ENCODE measurements at places on chromosomes 6 and 20.

DNA sequence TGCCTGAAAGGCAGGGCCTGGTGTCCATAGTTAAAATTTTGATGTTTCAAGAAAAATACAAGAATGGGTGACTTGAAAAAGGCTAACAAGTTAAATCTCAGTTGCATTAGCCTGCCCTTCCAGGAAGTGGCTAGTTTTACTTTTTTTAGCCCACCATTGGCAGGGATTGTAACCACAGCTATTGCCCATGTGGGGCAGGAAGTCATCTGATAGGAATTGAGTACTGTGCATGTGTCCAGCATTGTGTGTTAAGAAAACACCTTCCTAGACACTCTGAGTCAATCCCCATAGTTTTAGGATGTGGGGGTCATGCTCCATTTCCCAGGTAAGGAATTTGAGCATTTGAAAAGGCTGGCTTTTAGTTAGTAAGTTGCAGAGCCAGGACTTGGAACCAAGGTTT lies 26.9 kb downstream of the LYRM2 start:
- no peak for DNase-seq

- no peak for DNase-seq
These were observed 90.7 kb upstream of the CCDC28A start for GRCh38 chr6:138682704-138683527.

GRCh38 chr6:30873137-30873640 lies 11.1 kb upstream of the DDR1 start:
- no peak for DNase-seq

DNA sequence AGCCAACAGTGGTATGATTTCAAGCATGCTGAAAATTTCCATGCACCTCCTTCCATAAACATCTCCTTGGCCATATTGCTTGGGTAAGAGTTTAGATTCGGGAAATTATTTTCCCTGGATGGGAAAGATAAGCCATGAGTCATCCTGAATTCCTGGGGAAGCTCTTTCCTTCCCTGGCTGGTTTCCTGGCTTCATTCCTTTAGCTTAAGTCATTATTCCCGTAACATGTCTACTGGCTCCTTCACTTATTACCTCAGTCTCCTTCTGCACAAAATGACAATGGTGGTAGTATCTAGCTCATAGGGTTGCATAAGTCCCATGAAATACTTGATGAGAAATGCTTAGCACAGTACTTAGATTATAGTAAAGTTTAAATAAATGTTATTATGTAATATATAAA lies 27.6 kb downstream of the TINAG start:
- no peak for DNase-seq

- no peak for DNase-seq
These were observed 78.9 kb upstream of the ISM1 start for GRCh38 chr20:13142143-13142542.

GRCh38 chr20:63896264-63897105 lies 1.6 kb downstream of the DNAJC5 start:
- peak; percentile 27 for DNase-seq

- DNase-seq = no peak
These were observed 366.5 kb upstream of the ARID1B start for GRCh38 chr6:156410649-156411048.

DNA sequence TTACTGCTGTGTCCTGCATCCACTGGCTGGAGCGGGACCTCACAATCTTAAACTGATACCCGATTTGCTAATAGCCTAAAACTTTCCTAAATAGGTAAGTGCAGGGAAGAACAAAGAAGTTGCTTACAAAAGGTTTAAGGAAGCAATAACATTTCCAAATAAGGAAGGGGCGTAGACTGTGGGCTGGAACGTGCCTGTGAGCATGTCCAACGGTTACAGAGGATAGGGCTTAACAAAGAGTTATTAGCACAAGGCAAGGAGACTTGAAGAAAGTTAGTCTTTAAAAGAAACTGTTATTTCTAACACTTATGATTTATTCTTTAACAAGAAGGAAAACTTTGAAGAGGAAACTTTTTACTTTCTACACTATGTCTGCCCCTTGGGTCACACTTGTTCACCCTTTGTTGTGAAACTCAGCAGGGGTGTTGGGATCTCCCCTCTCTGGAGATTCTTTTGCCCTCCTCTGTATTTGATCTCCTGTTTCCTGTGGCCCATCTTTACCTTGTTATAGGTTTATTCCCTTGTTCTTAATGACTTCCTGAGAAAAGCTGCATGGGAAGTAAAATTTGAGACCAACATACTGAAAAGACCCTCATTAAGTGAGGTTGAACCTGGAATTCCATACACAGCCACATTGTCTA lies 28.7 kb downstream of the KAT14 start:
- no peak for DNase-seq

DNA sequence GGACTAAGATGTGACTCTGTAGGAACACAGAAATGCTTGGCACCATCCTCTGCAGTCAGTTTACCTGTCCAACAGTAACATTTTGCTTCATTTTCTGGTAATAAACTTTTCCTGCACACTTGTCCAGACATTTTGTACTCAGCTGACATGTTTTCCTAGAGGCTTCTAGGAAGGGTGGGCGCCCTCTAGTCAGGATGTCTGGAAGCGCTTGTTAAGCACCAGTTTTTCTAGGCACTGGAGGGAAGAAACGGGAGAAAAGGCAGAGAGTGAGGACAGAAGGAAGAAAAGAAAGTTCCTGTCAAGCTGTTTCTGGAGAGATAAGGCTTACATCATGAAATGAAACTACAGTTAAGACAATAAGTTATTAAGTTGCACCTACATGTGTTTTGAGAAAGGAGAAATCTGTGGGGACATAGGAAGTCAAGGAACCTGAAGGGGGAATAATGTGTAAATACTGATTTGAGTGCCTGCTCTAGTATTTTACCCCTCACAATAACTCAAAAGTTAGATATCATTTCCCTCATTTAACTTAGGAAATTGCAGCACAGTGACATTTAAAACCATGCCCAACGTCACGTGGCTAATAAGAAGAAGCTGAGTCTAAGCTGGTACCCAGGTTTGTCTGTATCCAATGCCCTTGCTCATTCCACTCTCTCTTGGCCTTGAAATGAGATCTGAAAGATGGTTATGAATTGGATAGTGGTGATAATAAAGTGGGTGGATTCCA lies 42.7 kb upstream of the TNFRSF21 start:
- DNase-seq = no peak

DNA sequence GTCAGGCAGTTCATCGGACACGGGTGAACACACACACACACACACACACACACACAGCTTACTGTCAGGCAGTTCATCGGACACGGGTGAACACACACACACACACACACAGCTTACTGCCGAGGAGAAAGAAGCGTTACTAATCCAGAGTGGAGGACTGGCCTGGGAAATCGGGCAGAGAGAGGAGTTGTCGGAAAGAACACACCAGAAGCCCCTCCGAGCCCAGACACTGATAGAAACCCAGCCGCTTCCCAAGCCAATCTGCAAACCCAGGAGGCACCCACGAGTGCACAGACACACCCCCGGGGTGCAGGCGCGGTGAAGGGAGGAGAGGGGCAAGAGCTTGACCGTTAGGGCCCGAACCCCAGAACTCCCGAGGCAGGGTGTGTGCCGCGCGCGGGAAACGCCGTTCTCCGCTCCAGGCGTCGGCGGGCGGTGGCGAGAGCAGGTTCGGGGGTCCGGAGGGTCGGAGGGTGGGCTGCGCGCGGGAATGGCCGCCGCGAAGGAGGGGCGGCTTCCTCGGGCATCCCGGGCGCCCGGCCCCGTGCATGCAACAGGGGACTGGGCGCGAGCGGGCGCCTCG lies 636 bp downstream of the ELOVL2 start:
- peak; percentile 62 for DNase-seq

DNA sequence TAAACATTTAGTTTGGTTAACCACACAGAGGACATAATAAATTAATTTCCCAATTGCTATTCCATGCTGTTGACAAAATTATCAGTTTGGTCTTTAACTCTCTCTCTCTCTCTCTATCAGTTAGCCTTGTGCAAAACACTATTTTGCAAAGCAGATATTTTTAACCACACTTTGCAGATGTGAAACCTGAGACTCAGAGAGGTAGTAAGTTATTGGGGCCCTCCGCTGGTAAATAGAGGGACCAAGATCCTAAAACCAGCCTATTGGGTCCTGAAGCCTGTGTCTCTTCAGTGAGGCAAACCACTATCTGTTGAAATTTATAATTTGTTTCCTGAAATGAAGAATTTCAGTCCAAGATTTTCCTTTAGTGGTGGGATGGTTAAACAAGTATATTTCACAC lies 231.0 kb downstream of the SOD2 start:
- no peak for DNase-seq

DNA sequence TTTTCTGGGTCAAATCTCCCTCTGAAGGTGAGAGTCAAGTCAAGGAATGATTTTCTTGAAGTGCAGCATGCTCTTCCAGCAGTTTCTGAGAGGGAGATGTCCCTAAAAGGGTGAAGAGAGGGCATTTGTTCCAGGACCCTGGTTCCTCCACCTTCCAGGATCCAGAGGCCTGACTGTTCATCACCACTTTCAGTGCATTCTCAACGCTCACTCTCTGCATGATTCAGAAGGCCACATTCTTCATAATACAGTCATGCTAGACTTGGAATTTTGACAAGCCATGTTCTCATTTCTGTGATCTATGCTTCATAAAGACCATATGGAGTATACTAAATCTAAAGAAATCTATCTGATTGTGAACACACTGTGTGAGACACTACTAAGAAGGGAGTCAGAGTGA lies 85.1 kb downstream of the PDE7B start:
- DNase-seq = no peak

GRCh38 chr20:52242237-52243230 lies 51.0 kb upstream of the ZFP64 start:
- no peak for DNase-seq

GRCh38 chr6:5205877-5206850 lies 54.6 kb downstream of the LYRM4 start:
- DNase-seq = peak; percentile 43

DNA sequence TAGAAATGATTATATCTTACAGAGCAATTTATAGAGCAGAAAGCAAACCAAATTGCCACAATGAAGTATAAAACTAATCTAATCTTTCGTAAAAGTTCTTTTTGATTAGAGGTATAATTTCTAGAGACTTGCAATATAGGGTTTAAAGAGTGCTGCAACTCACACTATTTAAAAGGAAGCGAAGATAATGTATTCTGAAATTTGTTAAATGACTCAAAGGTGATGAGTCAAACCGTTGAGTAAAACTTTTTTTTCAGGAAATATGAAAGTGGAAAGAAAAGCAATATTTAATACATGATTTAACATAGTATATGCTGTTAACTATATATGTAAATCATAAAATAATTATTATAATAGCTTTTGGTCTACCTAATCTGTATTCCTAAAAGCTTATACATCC lies 133.6 kb downstream of the SYNE1 start:
- no peak for DNase-seq

GRCh38 chr6:31489086-31489485 lies 8.9 kb upstream of the MICB start:
- DNase-seq = no peak

DNA sequence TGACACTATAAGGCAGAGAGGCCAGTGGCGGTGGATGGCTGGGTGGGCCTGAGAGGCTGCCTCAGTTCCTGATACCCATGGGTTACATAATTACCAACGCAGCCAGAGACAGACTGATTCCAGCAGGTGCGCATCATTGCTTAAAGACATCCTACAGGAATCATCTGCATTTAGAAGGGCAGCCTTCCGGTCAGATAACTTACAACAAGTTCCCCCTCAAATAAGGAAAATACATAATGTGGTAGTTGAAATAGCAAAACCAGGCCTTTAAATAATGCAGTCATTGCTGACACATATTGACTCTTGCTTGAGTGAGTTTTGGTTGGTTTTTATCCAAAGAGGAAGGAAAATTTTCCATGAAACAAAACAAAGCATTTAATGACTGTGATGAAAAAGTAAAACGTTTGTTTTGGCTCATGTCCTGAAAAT lies 81.9 kb downstream of the SIM1 start:
- no peak for DNase-seq

- no peak for DNase-seq
These were observed 2.5 kb downstream of the HDDC2 start for GRCh38 chr6:125299257-125299656.

DNA sequence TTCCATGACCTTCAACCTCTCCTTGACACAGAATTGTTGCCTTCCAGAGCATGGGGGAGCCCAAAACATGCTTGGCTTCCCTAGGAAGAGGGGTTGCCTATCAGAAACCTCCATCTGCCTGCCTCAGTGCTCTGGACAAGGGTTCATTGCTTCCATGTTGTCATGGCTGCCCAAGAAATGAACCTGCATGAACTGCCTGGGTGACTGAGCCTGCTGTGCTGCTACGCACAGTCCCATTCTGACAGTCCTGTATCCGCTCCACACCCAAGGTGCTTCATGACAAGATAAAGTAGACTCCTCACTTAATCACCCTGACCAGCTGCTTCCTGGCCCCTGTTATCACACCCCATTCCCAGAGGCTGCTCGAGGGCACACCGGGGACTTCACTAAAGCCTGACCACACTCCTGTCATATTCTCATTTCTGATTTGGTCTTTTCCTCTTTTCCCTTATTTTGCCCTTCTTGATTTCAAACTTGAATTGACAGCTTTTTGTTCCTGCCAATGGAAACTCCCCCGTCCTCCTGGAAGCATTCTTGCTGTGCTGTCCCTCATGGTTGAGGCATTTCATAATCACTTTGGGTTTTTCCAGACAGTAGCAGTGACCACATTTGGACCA lies 31.9 kb downstream of the GMPR start:
- no peak for DNase-seq

DNA sequence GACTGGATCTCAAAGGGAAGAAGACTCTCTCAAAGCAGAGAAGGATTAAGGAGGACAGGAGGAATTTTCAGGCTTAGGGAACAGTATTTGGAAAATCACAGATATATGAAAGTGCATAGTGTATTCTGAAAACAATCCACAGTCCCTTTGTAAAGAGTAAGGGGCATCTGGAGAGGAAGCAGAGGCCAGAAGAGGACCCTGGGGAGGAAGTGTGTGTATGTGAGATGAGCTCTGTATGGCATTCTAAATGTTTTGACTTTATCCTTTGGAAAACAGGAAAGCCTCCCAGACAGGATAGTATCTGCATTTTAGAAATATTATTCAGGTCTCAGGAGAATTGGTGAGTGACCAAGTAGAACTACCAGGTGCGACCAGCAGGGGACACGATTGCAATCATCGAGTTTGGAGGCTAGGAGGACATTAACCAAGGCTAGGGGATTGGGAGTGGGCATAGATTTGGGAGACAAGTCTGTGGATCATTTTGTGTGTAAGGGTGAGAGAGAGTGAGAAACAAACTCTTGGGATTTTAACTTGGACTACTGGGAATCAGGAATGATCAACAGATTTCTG lies 38.3 kb upstream of the FAM184A start:
- DNase-seq = no peak

- DNase-seq = no peak
These were observed 36.6 kb downstream of the TTLL9 start for GRCh38 chr20:31907046-31907445.

- DNase-seq = no peak
These were observed 47.3 kb upstream of the DYNLRB1 start for GRCh38 chr20:34468951-34469350.
